Activated naive CD8-positive, alpha-beta T cell treated with anti-CD3 and anti-CD28 coated beads for 36 hours (primary cell): ENCODE measurements at places on chromosomes 12 and 14. TPM values are rescaled to one million over a fixed set of nuclear protein-coding genes. Genes with fewer than 3 reads are reported as not detected.

DNA sequence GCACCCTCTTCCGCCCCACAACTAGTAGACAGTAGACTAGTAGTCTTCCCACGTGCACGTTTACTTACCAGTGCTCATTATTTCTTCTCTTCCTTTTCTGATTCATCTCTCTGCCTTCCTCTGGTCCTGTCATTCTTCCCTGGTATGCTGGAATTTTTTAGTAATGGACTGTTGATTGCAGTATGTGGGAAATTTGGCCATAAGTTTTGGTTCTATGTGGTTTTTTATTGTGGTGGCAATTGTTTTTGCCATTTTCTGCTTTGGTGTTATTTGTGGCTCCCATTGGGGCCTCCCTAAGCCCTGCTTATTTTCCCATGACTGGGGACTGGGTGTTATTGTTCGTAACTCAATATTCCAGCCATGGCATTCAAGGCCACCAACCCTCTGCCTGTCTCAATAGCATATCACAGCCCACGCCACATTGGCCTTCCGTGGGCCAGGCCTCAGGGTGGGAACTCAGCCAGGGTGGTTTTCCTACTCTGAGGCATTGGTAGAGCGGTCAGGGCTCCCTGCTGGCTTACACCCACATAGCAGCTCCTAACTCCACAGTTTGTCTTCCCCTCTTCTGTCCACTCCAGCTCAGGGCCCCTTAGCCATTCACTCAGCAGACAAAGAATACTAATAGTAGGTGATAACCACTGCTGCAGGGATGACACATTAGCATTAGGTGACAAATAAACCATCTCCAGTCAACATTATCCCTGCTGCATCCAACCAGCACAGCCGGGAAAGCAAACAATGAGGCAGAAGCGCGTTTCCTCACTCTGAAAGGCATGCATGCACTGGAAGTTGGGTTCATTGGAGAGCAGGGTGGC lies 321.5 kb downstream of the CACNA1C start:
- no peaks in the 10 kb centered on the region for H3K27me3 ChIP-seq
- DNase-seq = no peak
- no peak overlapping the region for H3K27ac ChIP-seq
- H3K4me3 ChIP-seq = no peak overlapping the region
- H3K4me1 ChIP-seq = peaks cover 3% of the 10 kb centered on the region

DNA sequence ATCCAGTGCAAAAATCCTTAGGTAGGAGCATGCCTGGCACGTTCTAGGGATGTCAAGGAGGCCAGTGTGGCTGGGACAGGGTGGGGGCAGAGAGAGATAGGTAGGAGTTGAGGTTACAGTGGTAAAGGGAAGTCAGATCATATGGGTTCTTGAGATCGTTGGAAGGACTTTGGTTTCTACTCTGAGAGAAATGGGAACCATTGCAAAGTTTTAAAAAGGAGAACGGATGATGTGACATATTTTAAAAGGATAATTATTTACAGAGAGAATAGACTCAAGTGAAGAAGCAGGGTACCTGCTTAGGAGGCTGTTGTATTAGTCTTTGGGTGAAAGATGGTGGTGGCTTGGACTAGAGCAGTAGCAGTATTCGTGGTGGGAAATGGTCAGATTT lies 47.6 kb upstream of the ATP2B1 start:
- H3K36me3 ChIP-seq = peaks cover 2% of the 10 kb centered on the region
- no peaks in the 10 kb centered on the region for H3K27me3 ChIP-seq
- no peak overlapping the region for H3K4me3 ChIP-seq

DNA sequence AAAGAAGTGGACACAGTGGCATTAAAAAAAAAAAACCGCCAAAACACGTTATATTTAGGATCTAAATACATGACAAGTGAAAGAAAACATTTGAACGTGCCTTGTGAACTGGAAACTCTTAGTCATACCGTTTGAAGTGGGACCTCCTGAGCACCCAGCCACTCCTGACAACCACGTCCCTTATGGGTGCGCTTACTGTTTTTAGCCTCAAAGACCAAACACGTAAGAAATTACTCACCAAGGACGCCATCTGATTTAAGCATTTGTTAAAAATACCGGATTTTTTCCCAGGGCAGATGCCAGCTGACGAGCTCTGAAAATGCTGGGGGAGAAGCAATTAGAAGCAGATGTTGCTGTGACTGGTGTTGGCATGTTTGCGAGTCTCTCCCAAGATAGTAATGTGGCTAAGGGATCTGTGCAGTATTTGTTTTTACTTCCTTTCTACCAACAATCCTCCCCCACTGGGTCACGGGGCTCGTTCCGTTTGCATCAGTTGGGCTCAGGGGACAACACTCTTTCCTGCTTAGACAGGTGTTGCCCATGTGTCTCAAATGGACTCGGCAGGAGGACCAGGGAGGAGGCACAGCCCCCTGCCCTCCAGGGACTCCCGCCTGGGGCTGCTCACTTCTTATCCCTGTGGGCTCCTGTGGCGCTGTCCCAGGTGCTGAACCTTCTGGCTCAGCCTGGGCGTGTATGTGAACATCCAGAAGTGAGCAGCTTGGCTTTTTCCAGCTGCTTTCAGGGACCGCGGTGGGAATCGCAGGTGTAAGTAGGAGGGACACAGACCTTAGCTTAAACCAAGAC lies 101.0 kb downstream of the BEGAIN start:
- peaks cover 15% of the 10 kb centered on the region for H3K4me1 ChIP-seq
- DNase-seq = peak; percentile 59
- H3K27me3 ChIP-seq = no peaks in the 10 kb centered on the region
- H3K27ac ChIP-seq = no peak overlapping the region
- no peak overlapping the region for H3K4me3 ChIP-seq
- H3K36me3 ChIP-seq = peaks cover 19% of the 10 kb centered on the region

LRP1-AS gene
- not detected for total RNA-seq

DNA sequence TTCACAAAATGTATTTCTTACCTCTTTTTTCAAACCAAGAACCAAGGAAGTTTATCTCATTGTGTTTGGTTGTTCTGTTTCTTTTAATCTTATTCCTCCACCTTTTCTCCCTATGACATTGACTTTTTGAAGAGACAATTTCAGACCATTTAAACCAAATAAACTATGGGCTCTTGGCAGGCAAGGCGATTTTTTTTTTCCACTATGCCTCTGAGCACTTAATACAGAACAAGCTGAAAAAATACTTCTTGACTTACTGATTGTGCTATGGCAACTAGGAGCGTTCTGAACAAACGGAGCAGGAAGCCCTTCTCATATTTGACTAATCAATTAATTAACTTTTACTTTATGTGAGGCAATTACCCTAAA lies 98.0 kb downstream of the ZNF664 start:
- no peak overlapping the region for H3K4me3 ChIP-seq
- H3K4me1 ChIP-seq = no peaks in the 10 kb centered on the region
- H3K27ac ChIP-seq = no peak overlapping the region
- H3K36me3 ChIP-seq = no peaks in the 10 kb centered on the region
- no peaks in the 10 kb centered on the region for H3K27me3 ChIP-seq
- DNase-seq = no peak

GRCh38 chr12:106131676-106132075 lies 7.1 kb downstream of the NUAK1 start:
- no peak for DNase-seq
- H3K4me1 ChIP-seq = peaks cover 2% of the 10 kb centered on the region
- H3K4me3 ChIP-seq = no peak overlapping the region

GRCh38 chr12:76026643-76027063 lies 4.9 kb downstream of the PHLDA1 start:
- H3K36me3 ChIP-seq = peaks cover 59% of the 10 kb centered on the region
- peaks cover 6% of the 10 kb centered on the region for H3K27me3 ChIP-seq
- H3K4me1 ChIP-seq = peaks cover 41% of the 10 kb centered on the region
- peak overlapping the region; percentile 18 for H3K4me3 ChIP-seq

KRT71 gene
- total RNA-seq = not detected

- no peaks in the 10 kb centered on the region for H3K27me3 ChIP-seq
- H3K4me3 ChIP-seq = no peak overlapping the region
- H3K4me1 ChIP-seq = peaks cover 38% of the 10 kb centered on the region
- no peak for DNase-seq
- peak overlapping the region; percentile 53 for H3K27ac ChIP-seq
Measured at GRCh38 chr14:94054936-94055335, 26.1 kb downstream of the DDX24 start.

GRCh38 chr12:22626406-22626805 lies 1.4 kb downstream of the ETNK1 start:
- peaks cover 10% of the 10 kb centered on the region for H3K27me3 ChIP-seq
- peaks cover 11% of the 10 kb centered on the region for H3K36me3 ChIP-seq
- peak overlapping the region; percentile 89 for H3K4me3 ChIP-seq
- peak; percentile 23 for DNase-seq
- peak overlapping the region; percentile 94 for H3K27ac ChIP-seq
- peaks cover 42% of the 10 kb centered on the region for H3K4me1 ChIP-seq

DNA sequence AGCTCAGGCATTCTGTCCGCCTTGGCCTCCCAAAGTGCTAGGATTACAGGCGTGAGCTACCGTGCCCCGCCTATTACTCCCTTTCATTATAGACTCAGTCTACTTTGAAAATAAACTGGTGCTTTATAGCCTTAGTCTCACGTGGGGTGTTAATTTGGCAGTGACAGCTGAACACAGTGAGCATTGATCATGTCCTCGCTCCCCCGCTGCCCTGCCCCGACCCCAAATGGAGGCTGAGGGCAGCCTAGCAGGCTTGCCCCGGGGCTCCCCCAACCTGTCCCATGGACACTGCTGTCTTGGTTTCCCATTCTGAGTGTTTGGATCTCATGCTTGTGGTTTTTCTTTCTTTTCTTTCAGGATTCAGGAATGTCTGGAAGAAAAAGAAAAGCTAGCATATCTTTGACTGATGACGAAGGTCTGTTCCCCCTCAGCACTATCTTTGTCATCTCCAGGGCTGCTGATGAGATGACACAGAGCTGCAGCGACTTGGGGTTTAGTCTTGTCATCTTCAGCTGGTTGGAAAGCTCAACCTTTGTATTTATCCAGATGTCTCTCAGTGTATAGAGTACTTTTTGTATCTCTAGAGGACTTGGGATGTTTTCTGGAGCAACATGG lies 42.2 kb downstream of the EP400 start:
- no peaks in the 10 kb centered on the region for H3K27me3 ChIP-seq
- H3K36me3 ChIP-seq = peaks cover 29% of the 10 kb centered on the region
- no peak overlapping the region for H3K27ac ChIP-seq
- no peak overlapping the region for H3K4me3 ChIP-seq

ZFHX2 gene
- 0.85 TPM for total RNA-seq

HOXC12 gene
- total RNA-seq = not detected

GRCh38 chr14:103125098-103126070 lies 2.1 kb downstream of the TNFAIP2 start:
- peaks cover 34% of the 10 kb centered on the region for H3K27me3 ChIP-seq
- no peaks in the 10 kb centered on the region for H3K36me3 ChIP-seq
- no peak overlapping the region for H3K4me3 ChIP-seq
- DNase-seq = no peak
- no peaks in the 10 kb centered on the region for H3K4me1 ChIP-seq

- no peak for DNase-seq
- no peak overlapping the region for H3K4me3 ChIP-seq
- H3K27ac ChIP-seq = no peak overlapping the region
- H3K4me1 ChIP-seq = peaks cover 21% of the 10 kb centered on the region
- no peaks in the 10 kb centered on the region for H3K36me3 ChIP-seq
- no peaks in the 10 kb centered on the region for H3K27me3 ChIP-seq
Measured at GRCh38 chr12:22410486-22410885, 76.0 kb upstream of the ST8SIA1 start.

DPPA3 gene
- total RNA-seq = not detected

DNA sequence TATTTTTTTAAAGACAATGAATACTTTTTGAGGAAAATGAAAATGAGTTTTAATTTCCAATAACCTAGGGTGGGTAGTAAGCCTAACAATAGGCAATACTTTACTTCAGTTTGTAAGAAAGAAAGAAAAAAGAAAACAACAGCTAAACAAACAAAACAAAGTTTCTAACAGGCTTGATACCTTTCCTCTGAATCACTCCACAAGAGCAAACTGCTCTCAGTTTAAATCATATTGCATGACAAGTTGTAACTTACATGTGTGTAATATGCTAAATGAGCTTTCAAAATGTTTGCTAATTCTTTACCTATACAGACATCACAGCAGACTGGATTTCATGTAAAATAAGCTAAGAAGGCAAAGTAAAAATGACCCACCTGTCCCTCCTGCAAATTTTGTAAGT lies 6.7 kb upstream of the LMO3 start:
- no peak for DNase-seq
- H3K27ac ChIP-seq = no peak overlapping the region
- peaks cover 31% of the 10 kb centered on the region for H3K27me3 ChIP-seq
- H3K36me3 ChIP-seq = no peaks in the 10 kb centered on the region
- no peak overlapping the region for H3K4me3 ChIP-seq
- no peaks in the 10 kb centered on the region for H3K4me1 ChIP-seq

DNA sequence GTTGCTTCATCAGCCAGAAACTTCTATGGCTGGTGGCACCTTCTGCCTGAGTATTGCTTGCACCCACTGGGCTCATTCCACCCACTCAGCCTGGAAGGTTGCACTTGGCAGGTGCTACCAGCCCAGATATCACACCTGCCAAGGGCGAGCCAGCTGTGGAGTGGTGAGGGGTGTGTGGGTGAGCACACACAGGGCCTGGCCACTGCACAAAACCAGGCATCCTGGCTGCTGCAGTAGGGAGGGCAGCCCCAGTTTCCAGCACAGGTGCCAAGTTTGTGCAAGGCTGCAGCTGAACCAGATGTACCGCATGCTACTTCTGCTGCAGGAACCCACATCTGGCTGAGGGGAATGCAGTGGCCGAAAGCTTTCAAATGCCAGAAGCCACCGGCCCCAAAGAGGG lies 1147.8 kb downstream of the FSCB start:
- no peaks in the 10 kb centered on the region for H3K36me3 ChIP-seq
- no peaks in the 10 kb centered on the region for H3K27me3 ChIP-seq
- H3K4me1 ChIP-seq = no peaks in the 10 kb centered on the region

MTA1 gene
- 148 TPM for total RNA-seq

WASHC4 gene
- 29.6 TPM for total RNA-seq

GRCh38 chr14:94062344-94062940 lies 18.6 kb downstream of the DDX24 start:
- no peaks in the 10 kb centered on the region for H3K27me3 ChIP-seq
- H3K27ac ChIP-seq = no peak overlapping the region
- H3K4me1 ChIP-seq = peaks cover 66% of the 10 kb centered on the region
- no peak overlapping the region for H3K4me3 ChIP-seq

KLHDC1 gene
- total RNA-seq = 1.2 TPM

DNA sequence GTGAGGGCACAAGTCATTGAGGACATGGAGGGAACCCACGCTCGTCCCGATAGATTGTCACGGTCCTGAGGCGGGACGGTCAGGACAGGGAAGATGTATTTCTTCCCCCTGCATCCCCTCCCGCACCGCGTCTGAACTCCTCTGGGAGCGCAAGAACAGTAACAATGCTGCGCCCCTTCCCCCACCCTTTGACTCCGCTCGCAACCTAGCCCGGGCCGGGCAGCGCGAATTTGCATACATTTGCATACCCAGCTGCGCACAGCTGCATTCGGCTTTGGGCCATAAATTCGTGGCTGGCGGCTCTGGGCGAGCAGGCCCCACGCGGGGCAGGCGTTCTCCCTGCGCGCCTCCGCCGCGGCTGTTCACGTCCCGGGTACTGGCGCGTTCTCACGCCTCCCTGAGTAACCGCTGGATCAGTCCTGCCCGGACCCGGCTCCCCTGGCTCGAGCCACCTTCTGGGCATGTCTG lies 29.0 kb upstream of the SMUG1 start:
- no peak overlapping the region for H3K27ac ChIP-seq
- H3K36me3 ChIP-seq = no peaks in the 10 kb centered on the region
- peaks cover 12% of the 10 kb centered on the region for H3K27me3 ChIP-seq
- no peak for DNase-seq
- no peak overlapping the region for H3K4me3 ChIP-seq
- H3K4me1 ChIP-seq = peaks cover 19% of the 10 kb centered on the region

GRCh38 chr14:103118663-103119404 lies 4.4 kb upstream of the TNFAIP2 start:
- no peaks in the 10 kb centered on the region for H3K36me3 ChIP-seq
- no peak overlapping the region for H3K27ac ChIP-seq
- H3K4me1 ChIP-seq = peaks cover 3% of the 10 kb centered on the region
- DNase-seq = no peak
- no peak overlapping the region for H3K4me3 ChIP-seq

- no peak overlapping the region for H3K4me3 ChIP-seq
- H3K36me3 ChIP-seq = no peaks in the 10 kb centered on the region
- H3K27ac ChIP-seq = no peak overlapping the region
- H3K4me1 ChIP-seq = no peaks in the 10 kb centered on the region
Measured at GRCh38 chr12:95590775-95591174, 39.5 kb upstream of the USP44 start.
